ENCODE measurements at places on chromosomes 12 and 14.

- no peak for DNase-seq
Observed at GRCh38 chr12:64918344-64918743, 93.9 kb downstream of the TBC1D30 start.

GRCh38 chr12:48121522-48121921 is 2.4 kb downstream of the PFKM start:
- DNase-seq, result no peak

GRCh38 chr12:45575417-45575816 is 154.1 kb upstream of the ARID2 start:
- no peak for DNase-seq

- DNase-seq, result no peak
Observed at GRCh38 chr14:36279306-36280190, 40.9 kb downstream of the MBIP start.

- no peak for DNase-seq
Observed at GRCh38 chr14:54682578-54682977, 115.7 kb downstream of the SAMD4A start.

GRCh38 chr12:47311568-47311967 is 231.8 kb upstream of the AMIGO2 start:
- DNase-seq, result no peak

DNA sequence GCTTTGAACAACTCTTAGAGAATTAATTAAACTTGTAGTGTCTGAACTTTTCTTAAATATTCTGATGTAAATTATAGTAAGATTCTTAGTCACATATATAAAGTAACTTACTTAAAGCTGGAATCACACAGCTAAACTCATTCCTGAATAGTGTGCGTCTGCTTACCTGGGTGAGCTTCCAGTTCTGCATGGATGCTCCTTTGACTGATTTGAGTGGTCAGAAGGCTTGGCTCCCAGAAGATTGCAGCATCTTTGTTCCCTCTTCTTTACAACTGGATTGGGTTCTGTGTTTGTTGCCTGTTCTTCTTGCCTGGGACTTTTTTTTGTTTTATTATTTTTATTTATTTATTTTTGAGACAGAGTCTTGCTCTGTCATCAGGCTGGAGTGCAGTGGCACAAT is 66.5 kb upstream of the ASPG start:
- no peak for DNase-seq

- DNase-seq, result no peak
Observed at GRCh38 chr14:62908506-62908905, 136.8 kb downstream of the KCNH5 start.
